ENCODE measurements at places on chromosomes 13 and 19.

DNA sequence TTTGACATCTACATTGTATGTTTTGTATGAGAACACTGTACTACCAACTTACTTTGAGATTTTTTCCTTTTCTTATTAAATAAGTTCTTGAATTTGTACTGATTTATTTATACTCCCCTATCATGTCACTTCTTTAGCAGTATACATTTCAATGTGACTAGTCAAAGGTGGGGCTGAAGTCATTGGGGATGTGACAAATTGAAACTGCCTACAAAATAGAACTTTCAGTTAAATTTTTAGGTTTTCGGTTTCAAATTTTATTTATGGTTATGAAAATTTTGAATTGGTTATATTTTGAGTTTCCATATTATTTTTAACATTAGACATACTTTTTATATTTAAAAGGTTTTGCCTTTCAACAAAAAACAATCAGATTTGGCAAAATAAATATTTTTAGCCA, 221.6 kb downstream of the NBEA start:
- no peak for DNase-seq

DNA sequence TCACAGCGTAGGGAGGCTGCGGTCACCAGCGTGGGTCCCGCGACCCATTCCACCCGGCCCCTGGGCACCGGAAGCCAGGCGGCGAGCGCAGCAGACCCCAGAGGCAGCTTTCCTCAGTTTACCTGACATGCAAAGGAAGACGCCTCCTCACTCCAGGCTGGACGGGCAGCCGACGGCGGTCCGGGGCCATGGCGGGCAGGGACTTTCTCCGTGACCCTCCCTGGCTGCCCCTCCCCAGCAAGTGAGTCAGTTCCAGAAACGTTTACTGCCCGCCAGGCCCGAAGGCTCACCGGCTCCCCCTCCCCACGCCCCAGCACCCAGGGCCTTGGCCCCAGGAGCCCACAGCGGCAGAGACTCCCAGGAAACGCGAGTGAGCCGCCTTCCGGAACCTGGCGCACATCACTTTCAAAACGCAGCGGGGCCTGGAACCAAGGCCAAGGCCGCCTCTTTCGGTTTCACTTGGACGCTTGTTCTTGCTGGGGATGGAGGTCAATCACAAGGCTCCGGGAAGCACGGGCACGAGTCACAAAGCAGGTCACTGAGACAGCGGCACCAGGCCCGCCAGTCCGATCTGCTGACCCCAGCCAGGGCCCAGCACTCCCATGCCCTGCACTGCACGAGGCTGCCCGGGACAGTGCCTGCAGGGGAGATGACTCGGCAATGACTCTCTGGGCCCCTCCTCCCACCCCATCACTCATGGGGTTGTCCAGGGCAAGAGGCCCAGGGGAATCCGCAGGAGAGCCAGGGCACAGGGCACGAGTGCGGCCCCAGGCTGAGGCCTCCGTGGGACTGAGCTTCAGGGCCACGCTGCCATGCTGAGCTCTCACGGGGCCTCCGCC, 5.3 kb downstream of the SBNO2 start:
- DNase-seq, result peak; percentile 72

- peak; percentile 52 for DNase-seq
Measured at GRCh38 chr13:32538143-32538620, 413 bp downstream of the N4BP2L2 start.

GRCh38 chr13:36057041-36057440, 74.1 kb downstream of the DCLK1 start:
- DNase-seq, result peak; percentile 5

DNA sequence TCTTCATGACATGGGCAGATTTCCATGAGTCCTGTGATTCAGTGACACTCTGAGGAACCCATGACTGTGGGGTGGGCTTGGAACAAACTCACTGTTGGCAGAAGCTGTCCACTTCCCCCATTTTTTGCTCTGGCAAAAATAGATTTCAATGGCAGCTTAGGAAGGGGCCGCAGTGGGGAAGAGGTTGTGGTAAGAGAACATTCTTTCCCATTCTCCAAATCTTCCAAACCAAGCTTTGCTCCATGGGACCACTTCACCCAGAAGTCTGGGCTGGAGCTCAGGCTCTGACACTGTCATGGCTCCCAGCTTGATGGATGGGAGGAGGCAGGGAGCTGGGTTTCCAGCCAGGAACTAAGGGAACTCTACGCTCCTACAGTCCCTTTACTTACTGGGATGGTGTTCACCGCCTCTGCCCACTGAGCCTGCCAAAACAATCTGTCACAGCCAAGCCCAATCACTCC, 24.9 kb upstream of the MEDAG start:
- DNase-seq, result no peak

DNA sequence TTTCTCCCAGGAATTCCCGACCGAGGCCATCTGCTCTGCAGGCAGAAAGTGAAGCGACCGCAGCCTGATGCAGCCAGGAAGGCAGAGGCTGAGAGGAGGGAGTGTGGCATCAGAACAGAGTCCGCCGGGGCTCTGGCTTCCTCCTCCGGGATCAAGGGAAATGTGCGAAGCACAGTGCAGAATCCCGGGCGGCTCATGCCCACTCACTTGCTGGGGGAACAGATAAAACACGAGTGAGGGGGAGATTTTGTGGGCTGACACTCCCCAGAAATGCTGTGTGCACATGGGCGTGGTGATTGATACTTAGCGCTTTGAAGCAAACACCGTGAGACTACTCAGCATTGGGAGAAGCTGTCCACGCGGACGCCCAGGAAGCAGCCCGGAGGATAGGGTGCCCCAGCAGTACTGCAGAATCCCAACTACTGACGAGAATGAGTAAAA, 75.3 kb upstream of the POMP start:
- DNase-seq, result peak; percentile 32

GRCh38 chr13:73278186-73278585, 219.4 kb downstream of the KLF5 start:
- DNase-seq, result no peak

DNA sequence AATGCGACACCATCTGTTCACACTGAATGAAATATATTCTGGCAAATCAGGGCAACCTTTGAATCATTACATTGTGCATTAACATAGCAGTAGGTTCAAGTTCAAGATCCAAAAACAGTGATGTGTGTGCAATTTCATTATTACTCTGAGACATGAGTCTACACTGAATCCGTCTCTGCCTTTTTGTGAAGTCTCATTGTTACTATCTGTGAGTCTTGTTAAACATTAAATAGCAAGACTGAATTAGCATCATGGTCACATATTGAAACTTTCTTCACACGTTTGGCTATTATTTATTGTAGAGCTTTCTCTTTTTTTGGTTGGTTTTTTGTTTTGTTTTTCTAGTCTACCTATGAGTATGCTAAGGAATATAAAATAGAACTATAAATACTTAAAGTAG, 117.1 kb upstream of the SLITRK5 start:
- no peak for DNase-seq

DNA sequence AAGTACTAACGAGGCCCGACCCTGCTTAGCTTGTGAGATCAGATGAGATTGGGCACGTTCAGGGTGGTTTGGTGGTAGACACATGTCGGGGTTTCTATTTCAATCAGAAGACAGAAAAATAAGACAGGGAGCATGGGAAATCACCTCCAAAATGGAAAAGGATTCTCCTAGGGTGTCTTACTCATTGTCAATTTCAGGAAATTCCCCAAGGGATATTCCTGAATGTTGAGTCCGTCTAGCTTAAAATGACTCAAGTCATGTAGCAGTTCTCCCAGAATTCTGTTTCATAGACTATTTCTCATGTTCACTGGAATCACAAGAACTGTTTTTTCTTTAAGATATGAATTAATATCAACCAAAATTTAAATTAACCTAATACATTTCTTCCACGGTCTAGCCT, 380.1 kb downstream of the EFNB2 start:
- no peak for DNase-seq

GRCh38 chr19:19207637-19208572, 3.9 kb upstream of the NCAN start:
- DNase-seq, result no peak

DNA sequence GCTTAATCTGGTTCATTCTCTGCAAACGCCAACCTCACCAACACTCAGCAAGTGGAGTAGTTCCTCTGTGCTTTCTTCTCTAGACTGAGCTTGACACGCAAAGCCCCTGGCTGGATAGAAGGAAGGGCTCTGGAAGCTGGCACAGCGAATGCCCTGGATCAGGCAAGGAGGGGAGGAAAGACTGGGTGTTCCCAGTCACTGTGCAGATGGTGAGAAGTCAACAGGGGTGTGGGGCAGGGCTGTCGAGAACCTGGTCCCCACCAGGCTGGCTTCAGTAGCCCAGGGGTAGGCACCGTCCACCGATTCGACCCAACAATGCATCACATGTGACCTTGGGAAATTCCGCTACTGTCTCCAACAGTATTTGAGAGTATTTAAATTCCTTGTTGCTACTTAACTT, 65.5 kb downstream of the TSHZ3 start:
- DNase-seq, result no peak

- DNase-seq, result no peak
Measured at GRCh38 chr19:861756-862580, 2.5 kb downstream of the CFD start.

DNA sequence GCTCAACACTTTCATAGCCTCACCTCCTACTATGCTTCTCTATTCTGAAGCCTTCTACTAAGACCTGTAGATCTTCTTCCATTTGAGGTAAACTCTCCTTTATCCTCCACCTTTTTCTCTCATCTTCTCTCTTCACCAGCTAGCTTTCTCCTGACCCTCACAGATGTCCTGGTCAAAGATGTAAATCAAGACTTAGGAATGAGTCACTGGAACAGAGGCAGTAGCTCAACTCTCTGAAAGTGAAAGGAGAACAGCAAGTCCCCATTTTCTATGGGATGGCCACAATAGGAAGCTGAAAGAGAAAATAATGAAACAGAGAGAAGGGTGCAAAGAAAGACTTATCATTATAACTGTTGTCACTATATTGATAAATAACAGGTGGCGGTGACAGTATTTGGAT, 86.1 kb upstream of the DOCK9 start:
- no peak for DNase-seq

- no peak for DNase-seq
Measured at GRCh38 chr19:2732157-2732725, 7.6 kb downstream of the SLC39A3 start.

- DNase-seq, result no peak
Measured at GRCh38 chr19:7578127-7578526, 17.5 kb upstream of the CAMSAP3 start.

- DNase-seq, result no peak
Measured at GRCh38 chr19:5155586-5156210, 184.9 kb downstream of the PTPRS start.

DNA sequence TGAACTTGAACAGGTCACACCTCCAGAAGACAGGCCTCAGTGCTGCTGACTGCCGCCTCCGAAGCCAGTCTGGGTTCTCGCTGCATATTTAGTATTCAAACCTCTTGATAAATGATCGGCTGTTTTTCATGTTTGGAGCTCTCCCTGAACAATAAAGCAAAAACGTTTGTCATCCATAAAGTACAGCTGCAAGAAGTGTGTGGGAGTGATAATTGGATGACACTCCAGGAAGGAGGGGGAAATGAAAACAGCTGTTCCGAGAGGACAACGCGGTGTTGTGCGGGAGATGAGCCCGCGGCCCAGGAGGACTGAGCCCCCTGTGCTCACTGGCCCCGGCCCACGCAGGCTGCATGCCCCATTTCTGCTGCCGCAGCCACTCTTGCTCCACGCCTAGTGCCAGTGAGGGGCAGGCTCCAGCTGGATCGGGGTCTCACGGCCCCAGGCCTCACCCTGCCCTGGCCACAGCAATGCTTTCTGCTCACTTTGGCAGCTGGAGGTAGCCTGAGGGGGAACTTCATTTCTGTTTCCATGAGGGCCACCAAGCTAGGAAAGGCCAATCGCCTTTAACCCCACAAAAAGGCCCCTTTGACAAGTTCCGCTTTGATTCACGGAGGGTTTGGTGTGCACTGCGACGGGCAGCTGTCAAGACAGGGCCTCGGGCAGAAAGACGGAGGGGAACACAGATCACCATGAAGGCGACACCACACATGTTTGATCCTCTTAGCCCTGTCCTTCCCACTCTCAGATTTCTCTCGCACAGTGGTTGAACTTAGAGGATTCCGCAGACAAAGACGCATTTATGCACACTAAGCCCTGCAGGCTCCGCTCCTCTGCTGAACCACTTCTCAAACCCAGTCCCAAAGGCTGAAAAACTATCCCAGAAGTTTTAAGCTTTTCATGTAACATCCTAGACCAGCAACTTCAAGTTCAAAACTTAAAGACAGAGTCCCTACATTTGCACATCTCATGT, 537.6 kb downstream of the EFNB2 start:
- no peak for DNase-seq

- peak; percentile 89 for DNase-seq
Measured at GRCh38 chr13:99320693-99321481, 13.7 kb upstream of the GPR183 start.

GRCh38 chr19:16446724-16447368, 24.9 kb downstream of the EPS15L1 start:
- DNase-seq, result peak; percentile 91

DNA sequence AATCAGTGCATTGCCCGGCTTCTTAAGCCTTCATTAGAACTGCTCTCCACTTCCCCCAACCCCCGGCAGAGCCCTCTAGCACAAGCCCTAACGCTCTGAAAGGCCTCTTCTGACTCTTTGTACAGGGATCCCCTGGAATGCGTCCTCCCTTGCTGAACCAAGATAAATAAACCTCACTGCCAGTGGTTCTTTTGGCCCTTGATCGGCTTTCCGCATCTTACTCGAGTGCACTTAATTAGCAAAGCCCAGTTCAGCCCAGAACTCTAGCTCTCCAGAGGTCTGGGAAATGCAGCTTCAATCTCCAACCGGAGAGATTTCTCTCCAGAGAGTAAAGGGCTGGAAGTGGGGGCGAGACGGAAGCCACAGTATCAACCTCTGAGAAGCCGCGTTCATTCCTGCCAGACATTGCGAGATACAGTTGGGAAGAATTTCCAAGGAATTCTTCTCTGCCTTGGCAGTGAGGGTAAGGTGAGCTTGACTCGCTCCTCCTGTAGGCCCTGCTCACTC, 8.7 kb upstream of the ZNF444 start:
- no peak for DNase-seq

DNA sequence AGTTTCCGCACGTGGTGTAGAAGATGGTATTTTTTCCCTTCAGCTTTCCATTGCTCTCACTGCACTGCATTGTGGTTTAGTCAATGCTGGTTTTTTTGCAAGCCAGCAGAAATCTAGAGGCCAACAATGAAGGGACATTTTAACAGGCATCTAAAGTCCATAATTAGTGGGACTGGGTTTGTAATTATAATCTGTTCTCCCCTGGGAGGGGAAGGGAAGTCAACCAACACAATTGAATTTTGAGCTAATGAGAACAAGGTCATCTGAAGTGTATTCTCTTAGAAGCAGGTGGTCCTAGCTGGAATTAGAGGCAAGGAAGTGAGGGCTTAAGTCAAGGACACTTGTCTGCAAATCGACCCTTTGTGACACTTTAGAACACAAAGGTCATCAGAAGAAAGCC, 156.4 kb downstream of the MYO16 start:
- no peak for DNase-seq
